ENCODE measurements at places on chromosomes 1 and 21.
A peak's percentile ranks its signal among the peaks of the same experiment; 100 is the strongest.

- DNase-seq, result no peak
Measured at GRCh38 chr1:109096120-109096519, 5.6 kb downstream of the TMEM167B start.

DNA sequence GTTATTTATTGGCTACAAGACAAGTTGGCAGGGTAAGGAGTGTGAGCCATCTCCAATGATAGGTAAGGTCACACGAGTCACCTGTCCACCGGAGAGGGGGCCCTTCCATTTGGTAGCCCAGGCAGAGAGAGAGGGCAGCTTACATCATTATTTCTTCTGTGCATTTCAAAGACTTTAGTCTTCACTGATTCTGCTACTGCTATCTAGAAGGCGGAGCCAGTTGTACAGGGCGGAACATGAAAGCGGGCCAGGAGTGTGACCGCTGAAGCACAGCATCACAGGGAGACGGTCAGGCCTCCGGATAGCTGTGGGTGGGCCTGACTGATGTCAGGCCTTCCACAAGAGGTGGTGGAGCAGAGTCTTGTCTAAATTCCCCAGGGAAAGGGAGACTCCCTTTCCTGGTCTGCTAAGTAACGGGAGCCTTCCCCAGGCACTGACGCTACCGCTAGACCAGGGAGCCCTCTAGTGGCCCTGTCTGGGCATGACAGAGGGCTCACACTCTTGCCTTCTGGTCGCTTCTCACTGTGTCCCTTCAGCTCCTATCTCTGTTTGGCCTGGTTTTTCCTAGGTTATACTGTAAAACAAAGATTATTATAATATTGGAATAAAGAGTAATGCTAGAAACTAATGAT lies 36.7 kb downstream of the ZNF695 start:
- peak; percentile 63 for DNase-seq

DNA sequence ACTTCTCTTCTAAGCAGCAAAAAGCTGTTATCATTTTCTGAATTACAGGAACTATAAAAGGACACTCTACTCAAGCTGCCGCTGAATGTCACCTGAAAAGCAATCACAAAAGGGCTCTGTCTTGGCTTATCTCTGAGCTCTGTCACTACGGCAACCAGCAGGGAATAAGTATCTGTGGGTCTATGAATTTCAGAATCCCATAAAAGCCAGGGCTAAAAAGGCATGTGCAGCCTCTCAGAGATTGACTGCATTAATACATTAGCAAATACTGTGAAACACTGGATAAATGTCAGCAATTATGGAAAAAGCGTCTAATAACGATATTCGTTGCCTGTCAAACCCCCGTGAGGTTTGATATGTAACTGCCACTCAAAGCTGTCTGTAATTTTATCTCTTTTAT lies 210.2 kb upstream of the DMRTA2 start:
- DNase-seq, result no peak

- DNase-seq, result no peak
Measured at GRCh38 chr1:92536980-92537884, 50.5 kb upstream of the GFI1 start.

DNA sequence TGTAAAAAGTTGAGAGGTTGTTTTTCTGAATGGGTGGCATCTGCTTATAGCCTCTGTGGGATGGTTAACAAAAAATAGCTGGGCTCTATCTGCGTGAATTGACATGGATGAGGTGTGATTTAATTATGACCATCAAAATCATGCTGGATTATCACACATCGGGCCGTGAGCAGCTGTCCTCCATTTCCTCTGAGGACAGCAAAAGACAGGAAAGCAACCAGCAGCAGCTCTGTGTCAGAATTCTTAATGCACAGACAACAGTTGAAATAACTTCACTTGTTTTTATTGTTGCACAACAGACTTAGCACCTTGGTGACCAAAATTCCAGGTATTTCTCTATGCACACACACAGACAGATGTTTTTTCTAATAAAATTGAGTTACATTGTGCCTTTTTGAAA lies 54.5 kb upstream of the LAPTM5 start:
- no peak for DNase-seq

GRCh38 chr1:96206451-96206850 lies 515.1 kb upstream of the PTBP2 start:
- DNase-seq, result no peak

DNA sequence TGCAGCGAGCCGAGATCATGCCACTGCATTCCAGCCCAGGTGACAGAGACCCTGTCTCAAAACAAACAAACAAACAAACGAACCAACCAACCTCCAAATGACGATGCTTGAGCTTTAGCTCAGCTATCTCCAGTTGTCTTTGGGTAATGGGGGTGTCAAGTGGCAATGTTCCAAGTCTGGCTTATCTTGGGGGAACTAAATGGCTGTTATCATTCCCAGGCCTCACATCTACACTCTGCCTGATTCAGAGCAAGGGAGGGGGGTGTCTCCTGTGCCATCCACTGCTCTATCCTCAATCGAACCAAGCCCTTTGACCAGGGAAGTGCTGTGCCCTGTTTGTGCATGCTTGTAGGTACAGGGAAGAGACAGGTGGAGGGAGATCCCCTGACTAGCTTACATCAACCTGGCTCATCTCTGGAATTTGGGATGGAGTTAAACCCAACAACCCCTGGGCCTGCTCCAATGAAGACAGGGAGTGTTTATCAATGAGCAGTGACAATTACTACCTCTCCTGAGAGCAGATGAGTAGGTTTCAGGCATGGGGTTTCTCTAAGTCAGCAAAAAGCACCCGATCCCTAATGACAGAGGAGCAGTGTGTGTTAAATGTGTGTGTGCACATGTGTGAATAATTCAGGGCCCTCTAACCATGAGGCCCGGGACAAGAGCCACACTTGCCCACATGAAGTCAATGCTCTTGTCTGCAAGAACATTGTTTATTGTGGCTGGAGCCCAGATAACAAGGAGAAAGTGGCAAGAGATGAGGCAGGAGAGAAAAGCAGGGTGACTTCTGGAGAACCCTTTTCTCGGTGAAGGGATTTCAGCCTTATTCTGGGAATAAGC lies 20.3 kb upstream of the IL6R start:
- DNase-seq, result no peak

DNA sequence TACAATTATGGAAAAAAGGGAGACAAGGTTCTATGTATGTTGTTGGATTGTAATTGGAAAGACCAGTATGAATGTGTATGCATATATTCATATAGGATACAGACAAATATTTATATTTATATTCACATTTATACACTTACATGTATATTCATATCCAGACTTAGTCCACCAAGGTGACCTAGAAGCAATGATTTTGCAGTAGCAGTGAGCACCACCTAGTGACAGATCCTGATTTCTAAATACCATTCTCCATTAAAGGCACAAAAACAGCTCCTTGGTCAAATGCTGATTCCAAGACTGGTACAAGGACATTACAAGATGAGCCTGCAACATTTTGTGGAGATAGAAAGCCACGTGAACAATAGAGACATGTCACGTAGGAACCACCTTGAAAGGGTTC lies 153.4 kb downstream of the SDCCAG8 start:
- DNase-seq, result no peak

GRCh38 chr21:42503711-42504110 lies 7.7 kb upstream of the RSPH1 start:
- DNase-seq, result no peak

- no peak for DNase-seq
Measured at GRCh38 chr1:157089789-157090188, 9.8 kb downstream of the ETV3L start.

DNA sequence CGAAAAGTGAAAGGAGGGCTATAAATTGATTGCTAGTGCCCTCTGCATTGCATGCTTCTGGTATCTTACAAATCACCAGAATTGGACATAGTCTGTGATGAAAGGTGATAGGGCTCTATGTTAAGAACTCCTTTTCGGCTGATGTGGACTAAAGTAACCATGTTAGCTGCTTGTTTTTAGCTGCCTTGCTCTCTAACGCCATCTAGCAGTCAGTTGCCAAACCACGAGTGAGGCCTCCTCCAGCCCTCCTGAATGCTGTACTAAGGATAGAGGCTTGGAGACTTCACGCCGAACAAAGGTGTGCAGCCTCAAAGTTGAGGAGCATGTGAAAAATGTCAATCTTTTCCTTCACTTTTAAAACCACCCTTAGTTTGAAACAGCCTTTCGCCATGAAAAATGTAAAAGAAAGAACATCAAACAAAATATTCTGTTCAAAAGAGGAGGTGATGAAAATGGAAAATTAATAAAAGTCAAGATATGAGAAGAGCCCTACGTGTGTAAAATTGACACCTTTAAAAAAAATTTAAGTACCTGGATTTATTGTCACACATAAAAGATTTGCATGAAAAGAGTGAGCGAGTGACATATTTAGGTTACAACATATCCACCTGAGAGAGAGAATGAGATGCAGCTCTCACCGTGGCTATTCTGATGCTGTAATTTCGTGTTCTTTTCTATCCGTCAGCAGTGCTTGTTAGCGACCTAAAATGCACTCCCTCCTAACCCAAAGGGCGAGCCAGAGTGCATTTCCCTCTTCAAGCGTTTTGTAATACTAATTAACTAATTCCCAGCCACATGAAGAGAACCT lies 8.1 kb downstream of the LRRC53 start:
- DNase-seq, result no peak

GRCh38 chr1:230834292-230834691 lies 34.0 kb downstream of the C1orf198 start:
- no peak for DNase-seq

DNA sequence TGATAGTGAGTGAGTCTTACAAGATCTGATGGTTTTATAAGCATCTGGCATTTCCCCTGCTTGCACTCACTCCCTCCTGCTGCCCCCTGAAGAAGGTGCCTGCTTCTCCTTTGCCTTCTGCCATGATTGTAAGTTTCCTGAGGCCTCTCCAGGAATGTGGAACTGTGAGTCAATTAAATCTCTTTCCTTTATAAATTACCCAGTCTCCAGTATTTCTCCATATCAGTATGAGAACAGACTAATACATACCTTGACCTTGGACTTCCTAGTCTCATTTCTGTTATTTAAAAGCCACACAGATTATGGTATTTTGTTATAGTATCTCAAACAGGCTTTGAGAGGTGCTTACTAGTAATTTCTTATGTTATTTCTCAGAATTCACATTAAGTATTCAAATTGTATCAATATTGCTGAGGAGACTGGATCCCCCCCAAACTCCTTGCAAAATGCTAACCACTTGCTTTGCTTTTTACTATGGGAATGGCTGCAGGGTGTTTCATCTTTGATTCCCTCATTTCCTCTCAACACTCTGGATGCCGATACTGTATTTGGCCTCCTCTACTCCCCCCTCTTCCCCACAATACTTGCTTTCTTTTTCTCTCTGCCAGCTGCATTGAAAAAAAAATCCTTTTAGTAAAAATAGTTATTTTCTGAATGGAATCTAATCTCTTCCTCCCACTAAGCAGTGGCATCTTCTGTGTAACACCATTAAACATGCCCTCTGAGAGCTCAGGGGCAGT lies 96.9 kb upstream of the WLS start:
- no peak for DNase-seq

- DNase-seq, result no peak
Measured at GRCh38 chr21:17491716-17492414, 21.0 kb upstream of the CXADR start.

DNA sequence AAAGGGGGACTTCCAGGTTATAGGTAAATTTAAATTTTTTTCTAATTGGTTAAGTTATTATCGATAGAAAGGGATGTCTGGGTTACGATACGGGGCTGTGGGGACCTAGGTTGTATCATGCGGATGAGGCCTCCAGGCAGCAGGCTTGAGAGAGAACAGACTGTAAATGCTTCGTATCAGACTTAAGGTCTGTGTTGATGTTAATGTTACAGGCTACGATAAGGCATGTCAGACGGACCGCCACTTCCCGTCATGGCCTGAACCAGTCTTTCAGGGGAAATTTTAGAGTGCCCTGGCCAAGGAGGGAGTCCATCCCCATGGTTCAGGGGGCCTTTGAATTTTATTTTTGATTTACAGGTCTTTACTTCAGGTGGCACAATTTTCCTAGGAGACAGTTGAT lies 16.7 kb downstream of the ABCG1 start:
- no peak for DNase-seq

GRCh38 chr1:228945885-228946284 lies 210.6 kb downstream of the RHOU start:
- no peak for DNase-seq

GRCh38 chr21:42401154-42401553 lies 2.5 kb upstream of the UBASH3A start:
- DNase-seq, result no peak

- DNase-seq, result no peak
Measured at GRCh38 chr1:167514288-167514687, 4.0 kb downstream of the CD247 start.

DNA sequence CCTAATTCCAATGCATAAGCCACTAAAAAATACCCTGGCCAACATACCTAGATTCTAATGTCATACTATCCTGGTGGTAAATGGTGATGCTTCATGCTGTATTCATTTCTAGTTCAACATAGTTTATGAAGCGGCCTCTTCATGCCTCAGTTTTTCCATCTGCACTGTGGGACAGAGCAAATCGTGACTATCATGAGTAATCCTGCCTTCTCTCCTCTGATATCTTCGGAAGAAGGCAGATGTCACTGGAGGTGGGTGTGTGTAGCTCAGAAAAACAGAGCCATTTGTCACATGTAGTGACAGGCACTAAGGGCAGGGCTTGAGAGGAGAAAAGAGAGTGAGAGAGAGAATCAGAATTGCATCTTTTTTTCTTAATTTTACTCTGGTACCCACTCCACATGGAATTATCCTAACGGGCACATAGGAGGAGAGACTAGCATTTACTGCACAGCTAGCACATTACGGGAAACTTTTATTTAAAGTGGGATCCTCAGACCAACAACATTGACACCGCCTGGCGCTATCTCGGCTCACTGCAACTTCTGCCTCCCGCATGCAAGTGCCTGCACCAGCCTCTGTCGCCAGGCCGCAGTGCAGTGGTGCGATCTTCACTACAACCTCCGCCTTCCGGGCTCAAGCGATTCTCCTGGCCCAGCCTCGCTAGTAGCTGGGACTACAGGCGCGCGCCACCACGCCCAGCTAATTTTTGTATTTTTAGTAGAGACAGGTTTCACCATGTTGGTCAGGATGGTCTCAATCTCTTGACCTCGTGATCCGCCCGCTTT lies 78.4 kb upstream of the KCNA3 start:
- DNase-seq, result no peak

DNA sequence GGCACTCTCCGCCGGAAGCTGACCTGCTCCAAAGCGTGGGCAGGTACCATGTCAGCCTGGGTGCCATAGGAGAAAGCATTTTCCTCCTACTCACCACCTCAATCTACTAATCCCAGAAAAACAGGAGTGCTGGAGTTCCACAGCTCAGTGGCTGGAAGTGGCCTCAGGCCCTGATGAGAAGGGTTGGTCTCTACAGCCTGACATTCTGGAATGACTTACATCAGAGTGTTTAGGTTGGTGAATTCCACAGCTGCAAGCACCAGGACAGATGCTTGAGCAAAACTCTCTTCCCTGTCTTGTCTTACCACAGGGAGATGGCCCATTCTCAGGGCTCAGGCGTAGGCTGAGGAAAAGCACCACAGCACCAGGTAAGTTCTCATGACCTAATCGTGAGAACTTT lies 5.5 kb downstream of the SEC16B start:
- DNase-seq, result no peak

GRCh38 chr1:86708920-86709319 lies 4.5 kb downstream of the SH3GLB1 start:
- DNase-seq, result no peak

- DNase-seq, result no peak
Measured at GRCh38 chr1:80278936-80279335, 1272.4 kb upstream of the ADGRL4 start.
